ENCODE measurements at places on chromosomes 2 and 18.

DNA sequence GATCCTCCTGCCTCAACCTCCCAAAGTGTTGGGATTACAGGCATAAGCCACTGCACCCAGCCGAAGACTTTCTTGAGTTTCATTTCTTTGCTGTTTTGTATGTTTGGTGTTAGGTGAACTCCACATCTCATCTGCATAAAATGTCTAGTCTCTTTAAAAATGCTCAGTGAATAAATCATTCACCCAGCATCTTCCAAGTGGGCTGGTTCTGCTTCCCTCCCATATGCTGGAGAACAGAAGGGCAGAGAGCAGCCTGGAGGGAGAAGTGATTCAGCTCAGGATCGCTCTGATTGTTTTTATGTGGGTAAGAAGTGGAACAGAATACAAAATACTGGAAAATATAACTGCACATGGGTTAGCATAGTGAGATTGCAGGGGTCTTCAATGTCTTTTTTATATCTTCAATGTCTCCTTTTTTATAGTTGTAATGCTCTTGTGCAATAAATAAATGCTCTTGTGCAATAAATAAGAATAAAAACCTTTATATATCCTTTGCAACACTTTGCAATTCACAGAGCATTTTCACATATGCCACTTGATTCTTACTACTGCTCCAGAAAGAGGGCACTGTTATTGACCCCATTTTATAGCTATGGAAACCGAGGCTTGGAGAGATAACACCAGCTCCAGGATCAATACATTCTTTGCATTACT, 253.0 kb upstream of the NCKAP5 start:
- DNase-seq = no peak

DNA sequence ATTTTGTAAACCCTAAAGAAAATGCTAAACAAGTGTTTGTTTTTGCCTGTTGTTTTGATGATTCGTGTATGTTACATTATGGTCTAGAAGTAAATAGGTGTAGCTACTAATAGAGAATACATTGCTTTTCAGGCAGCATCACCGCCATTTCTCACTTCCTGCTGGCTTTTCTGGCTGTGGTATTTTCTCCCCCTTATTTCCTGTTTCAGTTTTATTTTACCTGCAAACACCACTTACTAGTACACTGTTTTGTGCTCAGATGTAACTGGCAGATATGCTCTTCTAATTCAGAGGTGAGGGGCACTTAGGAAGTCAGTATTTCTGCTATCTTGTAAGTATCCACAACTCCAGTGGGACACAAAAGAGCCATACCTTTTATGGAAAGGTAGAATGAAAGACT, 38.1 kb upstream of the SLC3A1 start:
- DNase-seq = peak; percentile 63

GRCh38 chr2:158668001-158668765, 126.9 kb upstream of the DAPL1 start:
- no peak for DNase-seq

- no peak for DNase-seq
Observed at GRCh38 chr2:237715459-237715947, 83.1 kb upstream of the RBM44 start.

GRCh38 chr2:137002896-137003295, 237.6 kb downstream of the THSD7B start:
- no peak for DNase-seq

DNA sequence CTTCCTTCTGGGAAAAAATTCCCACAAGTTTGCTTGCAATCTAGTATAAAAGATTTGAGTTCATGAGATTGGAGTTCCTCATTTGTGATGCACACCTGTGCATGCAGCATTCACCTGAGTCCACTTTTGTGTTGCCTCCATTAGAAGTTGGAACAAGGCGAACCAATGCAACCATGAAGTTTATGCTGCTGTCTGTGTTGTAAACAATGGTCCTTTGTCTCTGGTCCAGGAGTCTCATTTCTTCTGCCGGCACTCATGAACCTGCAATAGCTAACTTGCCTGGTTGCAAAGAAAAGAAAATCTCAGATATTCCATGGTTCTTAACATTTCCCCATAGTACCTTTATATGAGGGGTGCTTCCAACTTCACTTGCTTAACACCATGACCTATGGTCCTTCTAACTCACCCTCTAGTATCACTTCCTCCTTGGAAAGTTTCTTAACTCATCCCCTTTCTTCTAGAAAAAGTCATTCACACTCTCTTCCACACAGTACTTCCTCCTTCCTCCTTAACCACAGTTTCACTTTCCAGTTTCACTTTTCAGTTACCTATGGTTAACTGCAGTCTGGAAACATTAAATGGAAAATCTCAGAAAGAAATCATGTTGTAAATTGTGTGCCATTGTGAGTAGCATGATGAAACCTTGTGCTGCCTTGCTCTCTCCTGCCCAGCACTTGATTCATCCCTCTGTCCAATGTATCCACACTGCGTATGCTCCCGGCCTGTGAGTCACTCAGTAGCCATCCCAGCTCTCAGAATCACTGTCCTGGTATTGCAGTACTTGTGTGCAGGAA, 128.8 kb upstream of the TRIB2 start:
- peak; percentile 37 for DNase-seq

DNA sequence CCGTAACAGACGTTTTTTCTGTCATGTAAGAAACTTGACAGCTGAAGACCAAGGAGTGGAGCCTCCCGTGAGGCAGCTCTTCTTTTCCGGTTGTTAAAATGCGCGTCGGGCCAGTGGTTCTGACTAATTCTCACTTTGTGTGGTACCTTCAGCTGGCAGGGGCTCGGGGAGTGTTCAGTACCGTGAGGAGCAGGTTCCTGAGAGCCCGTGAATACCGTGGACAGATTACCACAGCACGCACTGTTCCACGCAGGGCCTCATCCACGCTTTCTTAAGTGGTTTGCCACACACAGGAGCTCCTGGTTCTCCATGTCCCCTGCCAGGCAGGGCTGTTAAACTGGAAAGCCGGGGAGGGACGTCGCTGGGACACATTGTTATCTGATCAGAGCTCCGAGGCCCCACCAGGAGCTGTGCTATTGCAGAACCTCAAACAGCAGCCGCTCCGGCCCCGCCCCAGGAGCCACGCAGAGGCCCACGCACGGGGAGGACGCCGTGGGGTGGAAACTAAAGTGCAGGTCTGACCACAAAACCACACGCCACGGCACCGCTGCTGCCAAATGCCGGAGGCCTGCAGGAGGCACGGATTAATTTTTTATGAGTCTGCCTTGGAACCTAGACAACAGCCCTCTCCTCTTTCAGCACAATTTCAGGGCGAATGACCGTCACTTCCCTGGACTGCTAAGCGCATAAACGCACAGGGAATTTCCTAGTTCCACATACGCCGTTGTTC, 43.3 kb downstream of the NFATC1 start:
- DNase-seq = no peak

DNA sequence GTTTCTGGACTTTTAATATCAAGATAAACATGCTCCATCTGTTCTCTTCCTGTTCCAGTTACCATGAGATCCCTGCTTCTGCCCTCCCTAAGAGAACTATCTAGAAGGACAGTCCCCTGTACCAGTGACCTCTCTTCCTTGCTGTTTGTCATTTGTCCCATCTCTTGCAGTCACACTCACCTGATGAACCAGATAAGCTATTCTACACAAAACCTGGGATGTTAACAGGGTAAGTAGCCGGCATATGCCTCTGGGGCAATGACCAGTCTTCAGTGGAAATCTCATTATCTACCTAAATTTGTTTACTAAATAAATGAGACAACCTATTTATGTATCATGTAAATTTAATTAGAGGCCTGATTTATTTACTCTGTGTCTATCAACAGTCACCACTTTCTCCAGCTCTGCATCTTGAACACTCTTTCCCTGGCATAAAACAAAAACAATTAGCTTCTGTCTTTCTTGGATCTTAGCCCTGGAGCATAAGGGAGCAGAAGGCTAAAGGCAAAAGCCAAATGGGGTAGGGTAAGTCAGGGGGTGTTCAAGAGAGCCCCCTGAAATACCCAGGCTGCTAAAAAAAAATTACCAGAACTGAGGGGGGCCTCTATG, 337.7 kb downstream of the ALK start:
- no peak for DNase-seq

GRCh38 chr2:44740678-44741077, 200.8 kb upstream of the SIX3 start:
- DNase-seq = no peak

- DNase-seq = no peak
Observed at GRCh38 chr2:119751706-119752105, 8.0 kb upstream of the PTPN4 start.

DNA sequence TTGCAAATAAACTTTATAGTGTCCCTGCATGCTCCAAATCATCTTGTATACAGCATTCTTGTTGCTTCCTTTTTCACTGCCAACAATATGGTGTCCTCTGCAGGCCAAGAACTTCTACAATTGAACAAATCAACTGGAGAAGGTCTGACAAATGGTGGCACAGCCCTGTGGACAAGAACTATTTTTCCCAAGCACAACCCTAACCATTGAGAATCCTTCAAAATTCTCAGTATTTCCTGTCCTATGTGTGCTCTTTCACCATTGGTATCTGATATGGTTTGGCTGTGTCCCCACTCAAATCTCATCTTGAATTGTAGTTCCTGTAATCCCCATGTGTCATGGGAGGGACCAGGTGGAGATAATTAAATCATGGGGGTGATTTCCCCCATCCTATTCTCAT, 865.1 kb upstream of the ACVR2A start:
- no peak for DNase-seq

GRCh38 chr2:32277363-32277673, 386 bp upstream of the YIPF4 start:
- DNase-seq = no peak

DNA sequence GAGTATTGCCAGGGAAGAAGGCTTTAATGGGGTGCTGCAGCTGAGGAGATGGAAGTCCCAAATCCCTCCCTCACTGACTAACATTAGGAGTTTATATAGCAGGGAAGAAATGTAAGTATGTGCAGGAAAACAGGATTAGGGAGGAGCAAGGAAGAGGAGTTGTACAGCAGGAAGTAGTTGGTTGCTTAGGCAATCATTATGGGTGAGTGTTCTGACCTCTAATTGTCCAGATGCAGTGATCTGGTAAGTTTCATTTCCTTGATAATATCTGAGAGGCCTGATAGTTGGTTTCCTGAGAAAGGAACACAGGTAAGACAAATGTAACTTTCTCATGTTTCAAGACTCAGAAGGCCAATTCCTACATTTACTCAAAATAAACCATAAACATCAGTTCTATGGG, 331.9 kb upstream of the GULP1 start:
- no peak for DNase-seq

GRCh38 chr18:25279556-25279955, 72.4 kb downstream of the ZNF521 start:
- no peak for DNase-seq

DNA sequence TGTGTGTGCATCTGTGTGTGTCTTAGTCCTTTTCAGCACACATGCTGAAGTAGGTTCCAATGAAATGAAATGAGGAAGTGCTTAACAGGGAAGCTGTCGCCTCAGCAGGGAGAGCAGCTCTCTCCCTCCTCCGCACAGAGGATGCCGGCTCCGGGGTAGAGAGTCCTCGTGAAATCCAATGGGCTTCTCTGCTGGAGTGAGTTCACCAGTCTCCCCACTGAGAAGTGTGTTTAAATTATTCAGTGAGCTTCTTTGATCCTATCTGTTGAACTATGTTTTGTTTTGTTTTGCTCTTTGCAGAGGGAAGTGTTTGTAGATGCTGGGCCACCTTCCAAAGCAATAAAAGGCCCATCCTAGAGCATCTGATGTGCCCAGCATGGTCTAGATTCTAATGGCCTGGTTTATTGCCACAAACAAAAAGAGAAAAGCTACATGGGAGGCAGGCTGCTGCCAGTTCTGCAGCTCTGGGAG, 6.7 kb downstream of the PPP1R7 start:
- DNase-seq = no peak

- DNase-seq = no peak
Observed at GRCh38 chr2:224222291-224222690, 179.6 kb downstream of the FAM124B start.

DNA sequence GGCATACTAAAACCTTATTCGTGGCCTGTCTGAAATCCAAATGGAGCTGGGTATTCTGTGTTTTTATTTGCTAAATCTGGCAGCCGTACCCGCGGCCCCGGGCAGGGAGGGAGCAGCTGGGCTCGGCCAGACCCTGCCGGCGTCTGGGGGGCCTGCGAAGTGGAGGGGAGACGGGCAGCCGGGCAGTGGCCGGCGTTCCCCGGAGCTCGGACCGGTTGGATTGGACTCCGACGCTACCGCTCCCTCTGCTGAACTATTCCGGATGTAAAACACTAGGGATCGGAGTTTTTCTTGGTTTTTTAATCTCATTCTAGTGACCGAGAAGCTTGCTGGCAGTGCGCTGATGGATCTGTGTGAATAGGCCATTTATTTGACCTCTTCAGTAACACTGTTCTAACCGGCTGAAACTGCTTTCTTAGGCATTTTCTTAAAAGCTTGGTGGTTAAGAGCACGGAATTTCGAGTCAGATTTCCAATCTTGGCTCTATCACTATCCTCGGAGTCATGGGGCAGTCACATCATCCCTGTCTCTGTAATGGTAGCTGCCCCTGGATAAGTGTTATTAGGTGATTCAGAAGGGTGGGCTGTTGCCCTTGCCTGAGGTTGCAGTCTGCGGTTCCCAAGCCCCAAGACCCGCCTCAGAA, 694 bp downstream of the UNC50 start:
- no peak for DNase-seq

- no peak for DNase-seq
Observed at GRCh38 chr2:152221839-152222238, 46.3 kb upstream of the STAM2 start.
